ENCODE measurements at places on chromosomes 13 and 19. TPM values are rescaled to one million over a fixed set of nuclear protein-coding genes. Genes with fewer than 3 reads are reported as not detected.

The KLHL1 gene
- total RNA-seq, result not detected

The FXYD7 gene
- 0.17 TPM for total RNA-seq

The JSRP1 gene
- not detected for total RNA-seq

The IQCN gene
- total RNA-seq, result 0.63 TPM

The RNF17 gene
- total RNA-seq, result not detected

The SBK2 gene
- total RNA-seq, result not detected

The DMPK gene
- total RNA-seq, result 57.4 TPM

The CEACAM21 gene
- total RNA-seq, result not detected

The CNN2 gene
- total RNA-seq, result 152 TPM

The METTL21C gene
- not detected for total RNA-seq

The ZNF749 gene
- 6.8 TPM for total RNA-seq

The PTH2 gene
- not detected for total RNA-seq

The PGLYRP2 gene
- not detected for total RNA-seq

The NDFIP2 gene
- 27.3 TPM for total RNA-seq

The FBL gene
- 258 TPM for total RNA-seq

The PPM1N gene
- total RNA-seq, result 7.5 TPM

All from bronchial smooth muscle cell (primary cell).